ENCODE measurements at places on chromosomes 3 and 15.
A peak's percentile ranks its signal among the peaks of the same experiment; 100 is the strongest.

DNA sequence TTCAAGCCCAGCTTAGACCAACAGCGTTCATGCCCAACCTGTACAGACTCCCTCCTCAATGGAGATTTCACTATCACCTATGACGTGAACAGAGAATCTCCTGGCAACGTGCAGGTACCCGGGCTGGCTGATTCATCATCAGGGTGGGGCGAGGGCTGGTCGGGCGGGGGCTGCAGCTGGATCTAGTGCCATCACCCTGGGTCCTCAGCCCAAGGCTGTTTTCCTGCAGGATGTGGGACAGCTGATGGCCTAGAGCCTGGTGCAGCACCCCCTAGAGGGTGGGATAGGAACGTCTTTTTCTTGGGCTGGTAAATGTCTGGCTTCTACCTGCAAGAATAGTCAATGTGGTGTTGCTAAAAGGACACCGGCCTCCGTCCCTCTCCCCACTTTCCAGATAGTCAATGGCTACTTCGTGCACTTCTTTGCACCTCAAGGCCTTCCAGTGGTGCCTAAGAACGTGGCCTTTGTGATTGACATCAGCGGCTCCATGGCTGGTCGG lies 4.4 kb downstream of the ITIH3 start:
- peak; percentile 45 for DNase-seq

DNA sequence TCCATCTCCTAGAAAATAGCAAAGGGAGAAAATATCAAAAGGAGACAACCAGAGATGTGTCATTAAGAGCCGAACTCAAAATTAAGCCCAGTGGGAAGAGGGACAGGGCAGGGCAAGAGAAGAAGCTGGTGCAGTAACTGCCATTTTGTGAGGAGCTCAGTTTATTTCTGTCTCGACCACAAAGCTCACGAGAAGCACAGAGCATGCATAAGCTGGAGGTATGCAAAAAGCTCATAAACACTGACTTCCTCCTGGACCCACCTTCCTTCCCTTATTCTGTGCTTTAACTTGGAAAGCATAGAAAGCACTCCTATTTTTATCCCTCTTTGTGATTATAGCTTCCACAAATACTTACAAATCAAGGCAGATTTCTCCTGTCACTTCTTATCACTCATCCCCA lies 81.3 kb downstream of the DGKG start:
- no peak for DNase-seq

GRCh38 chr3:142604940-142605339 lies 8.7 kb downstream of the PLS1 start:
- no peak for DNase-seq

DNA sequence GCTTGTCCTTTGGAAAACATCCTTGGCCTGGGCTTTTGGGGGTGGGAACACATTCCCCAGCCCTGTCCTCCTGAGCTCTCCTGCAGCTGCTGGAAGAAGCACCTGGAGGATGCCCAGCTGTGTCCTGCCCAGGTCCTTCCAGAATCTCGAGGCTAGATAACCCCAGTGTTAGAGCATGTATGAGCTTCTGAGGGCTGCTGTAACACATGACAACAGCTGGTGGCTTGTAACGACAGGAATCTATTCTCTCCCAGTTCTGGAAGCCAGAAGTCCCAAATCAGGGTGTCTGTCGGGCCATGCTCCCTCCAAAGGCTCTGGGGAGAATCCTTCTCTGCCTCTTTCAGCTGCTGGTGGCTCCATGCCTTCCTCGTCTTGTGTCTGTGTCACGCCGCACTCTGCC lies 403.6 kb upstream of the C2CD4B start:
- DNase-seq = no peak

GRCh38 chr3:59364496-59364895 lies 314.7 kb upstream of the CFAP20DC start:
- DNase-seq = no peak

GRCh38 chr15:83565553-83566159 lies 88.3 kb upstream of the ADAMTSL3 start:
- DNase-seq = no peak

GRCh38 chr3:106611841-106612240 lies 743.0 kb upstream of the CBLB start:
- DNase-seq = no peak

- no peak for DNase-seq
These were observed 64.8 kb upstream of the LMCD1 start for GRCh38 chr3:8436661-8437287.

DNA sequence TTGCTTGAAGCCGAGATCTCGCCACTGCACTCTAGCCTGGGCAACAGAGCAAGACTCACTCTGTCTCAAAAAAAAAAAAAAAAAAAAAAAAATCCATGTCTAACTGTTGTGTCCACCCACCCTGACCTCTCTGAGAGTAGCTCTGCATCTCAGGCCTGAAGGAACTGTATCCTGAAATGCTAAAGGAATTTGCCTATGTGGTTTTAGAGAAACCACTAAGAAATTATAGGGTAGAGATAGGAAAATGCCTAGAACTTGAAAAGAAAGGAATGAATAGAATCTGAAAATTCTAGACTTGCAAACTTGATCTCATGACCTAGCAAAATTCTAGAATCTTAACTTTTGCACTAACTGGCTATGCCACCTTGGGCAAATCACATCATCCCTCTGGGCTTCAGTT lies 217.5 kb upstream of the ROPN1 start:
- no peak for DNase-seq

DNA sequence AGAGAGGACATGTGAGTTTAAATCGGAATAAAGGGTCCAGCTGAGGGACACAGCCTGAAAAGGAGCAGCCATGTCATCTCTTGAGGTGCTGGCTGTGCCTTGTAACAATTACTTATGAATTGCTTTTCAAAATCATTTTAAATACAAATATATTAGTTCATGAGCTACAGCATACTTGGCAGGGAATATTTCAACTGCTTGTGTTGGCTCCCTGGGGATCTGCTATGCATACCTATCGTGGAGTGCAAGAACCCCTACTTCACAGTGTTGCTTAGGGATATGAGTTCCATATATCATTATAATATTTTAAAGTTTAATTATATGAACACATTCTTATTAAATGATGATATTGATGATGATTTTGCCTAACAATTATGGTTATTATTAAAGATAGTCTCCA lies 19.1 kb upstream of the P2RY14 start:
- no peak for DNase-seq

DNA sequence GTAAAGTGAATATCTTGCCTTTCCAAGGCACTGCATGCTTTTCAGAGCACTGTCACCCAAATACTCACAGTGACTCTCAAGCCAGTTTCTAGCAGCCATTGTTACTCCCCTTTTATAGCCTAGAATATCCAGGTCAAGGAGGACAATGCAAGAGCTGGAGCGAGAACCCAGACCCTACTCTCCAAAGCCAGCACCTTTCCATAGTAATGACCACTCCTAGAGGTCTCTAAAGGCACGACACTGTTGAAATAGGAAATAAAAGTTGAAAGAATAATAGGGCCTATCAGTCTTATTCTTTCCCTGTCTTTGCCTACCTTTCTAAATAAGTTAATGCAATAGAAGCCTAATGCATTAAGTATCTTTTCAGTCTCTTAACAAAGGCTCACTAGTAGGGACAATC lies 33.6 kb upstream of the DUT start:
- no peak for DNase-seq

DNA sequence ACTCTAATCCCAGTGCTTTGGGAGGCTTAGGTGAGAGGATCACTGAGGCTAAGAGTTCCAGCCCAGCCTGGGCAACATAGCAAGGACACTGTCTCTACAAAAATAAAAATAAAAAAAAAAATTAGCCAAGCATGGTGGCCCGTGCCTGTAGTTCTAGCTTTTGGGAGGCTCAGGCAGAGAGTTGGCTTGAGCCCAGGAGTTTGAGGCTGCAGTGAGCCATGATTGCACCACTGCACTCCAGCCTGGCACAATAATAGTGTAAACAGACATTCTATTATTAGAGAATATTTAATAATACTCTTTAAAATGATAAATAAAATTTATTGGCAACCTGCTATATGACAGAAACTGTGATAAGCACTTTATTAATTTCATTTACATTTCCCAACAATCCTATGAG lies 908.9 kb downstream of the TUSC7 start:
- DNase-seq = no peak

- DNase-seq = no peak
These were observed 53.3 kb upstream of the GLCE start for GRCh38 chr15:69107025-69107620.

- DNase-seq = no peak
These were observed 231.3 kb downstream of the TP63 start for GRCh38 chr3:189862385-189862998.

DNA sequence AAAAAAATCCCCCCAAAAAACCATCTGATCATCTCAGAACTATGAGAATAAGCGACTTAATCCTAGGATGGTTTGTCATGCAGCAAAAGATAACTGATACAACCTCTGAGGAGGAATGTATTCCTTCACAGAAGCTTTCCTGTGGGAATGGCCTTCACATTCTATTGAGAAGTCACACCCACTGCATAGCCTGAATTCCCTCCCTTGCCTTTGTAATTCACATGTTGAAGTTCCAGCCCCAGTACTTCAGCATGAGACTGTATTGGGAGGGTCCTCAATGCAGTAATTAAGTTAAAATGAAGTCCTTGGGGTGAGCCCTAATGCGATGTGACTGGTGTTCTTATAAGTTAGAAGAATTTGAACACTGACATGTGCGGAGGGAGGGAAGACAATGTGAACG lies 395.2 kb downstream of the TUSC7 start:
- DNase-seq = no peak

DNA sequence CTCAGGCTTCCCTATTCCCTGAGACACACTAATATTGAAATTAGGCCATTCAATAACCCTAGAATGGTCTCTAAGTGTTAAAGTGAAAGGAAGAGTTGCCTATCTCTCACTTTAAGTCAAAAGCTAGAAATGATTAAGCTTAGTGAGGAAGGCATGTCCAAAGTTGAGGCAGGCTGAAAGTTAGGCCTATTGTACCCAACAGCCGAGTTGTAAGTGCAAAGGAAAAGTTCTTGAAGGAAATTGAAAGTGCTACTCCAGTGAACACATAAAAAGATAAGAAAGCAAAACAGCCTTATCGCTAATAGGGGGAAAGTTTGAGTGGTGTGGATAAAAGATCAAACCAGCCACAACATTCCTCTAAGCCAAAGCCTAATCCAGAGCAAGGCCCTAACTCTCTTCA lies 117.9 kb upstream of the SPATA12 start:
- no peak for DNase-seq

DNA sequence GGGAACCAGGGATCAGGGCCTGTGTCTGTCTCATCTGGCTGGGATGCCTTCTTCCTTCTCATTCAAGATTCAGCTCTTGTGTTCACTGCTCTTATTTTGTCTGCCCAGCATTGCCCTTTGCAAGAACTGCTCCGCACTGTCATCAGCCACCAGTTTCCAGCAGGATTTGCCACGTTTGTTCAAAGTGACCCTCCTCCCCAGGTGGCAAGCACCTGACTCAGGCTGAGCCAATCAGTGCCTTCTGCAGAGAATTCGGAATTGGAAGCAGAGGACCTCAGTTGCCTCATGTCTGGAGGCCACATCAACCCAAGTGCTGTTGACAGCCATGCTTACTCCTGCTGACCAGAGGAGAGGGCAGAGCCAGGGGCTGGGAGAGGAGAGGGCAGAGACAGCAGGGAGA lies 124.5 kb downstream of the SMAD6 start:
- DNase-seq = no peak

All from COLO829 (cell line).